ENCODE measurements at places on chromosomes 16 and 17.

- DNase-seq, result no peak
These were observed 24.5 kb downstream of the PIK3R5 start for GRCh38 chr17:8940866-8941471.

DNA sequence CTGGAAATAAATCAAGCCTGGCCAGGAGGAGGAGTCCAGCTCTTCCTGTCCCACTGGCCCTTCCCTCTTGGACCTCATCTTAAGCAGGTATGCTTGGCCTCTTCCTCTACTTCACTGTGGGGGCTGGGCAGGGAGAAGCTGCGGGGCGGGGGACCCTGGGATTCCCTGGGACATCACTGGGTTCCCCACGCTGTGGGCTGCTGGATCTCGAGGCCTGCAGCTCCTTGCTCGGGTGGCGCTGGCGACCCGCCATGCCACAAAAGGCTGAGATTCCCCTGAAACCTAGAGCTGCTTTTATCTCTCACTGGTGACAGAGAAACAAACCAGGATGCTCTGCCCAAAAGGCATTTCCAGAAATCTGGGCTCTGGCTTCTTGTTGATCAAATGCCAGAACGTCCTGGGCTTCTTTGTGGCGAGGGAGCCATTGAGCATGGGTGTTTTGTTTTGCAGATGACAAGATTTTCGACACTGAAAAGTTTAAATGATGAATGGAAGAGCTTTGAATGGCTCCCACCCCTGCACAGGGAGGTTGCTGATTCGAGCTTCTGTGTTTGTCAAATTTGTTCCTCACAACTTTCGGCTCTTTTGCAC lies 8.6 kb upstream of the PGS1 start:
- DNase-seq, result no peak

GRCh38 chr17:82238472-82239201 lies 9.8 kb downstream of the SLC16A3 start:
- no peak for DNase-seq

DNA sequence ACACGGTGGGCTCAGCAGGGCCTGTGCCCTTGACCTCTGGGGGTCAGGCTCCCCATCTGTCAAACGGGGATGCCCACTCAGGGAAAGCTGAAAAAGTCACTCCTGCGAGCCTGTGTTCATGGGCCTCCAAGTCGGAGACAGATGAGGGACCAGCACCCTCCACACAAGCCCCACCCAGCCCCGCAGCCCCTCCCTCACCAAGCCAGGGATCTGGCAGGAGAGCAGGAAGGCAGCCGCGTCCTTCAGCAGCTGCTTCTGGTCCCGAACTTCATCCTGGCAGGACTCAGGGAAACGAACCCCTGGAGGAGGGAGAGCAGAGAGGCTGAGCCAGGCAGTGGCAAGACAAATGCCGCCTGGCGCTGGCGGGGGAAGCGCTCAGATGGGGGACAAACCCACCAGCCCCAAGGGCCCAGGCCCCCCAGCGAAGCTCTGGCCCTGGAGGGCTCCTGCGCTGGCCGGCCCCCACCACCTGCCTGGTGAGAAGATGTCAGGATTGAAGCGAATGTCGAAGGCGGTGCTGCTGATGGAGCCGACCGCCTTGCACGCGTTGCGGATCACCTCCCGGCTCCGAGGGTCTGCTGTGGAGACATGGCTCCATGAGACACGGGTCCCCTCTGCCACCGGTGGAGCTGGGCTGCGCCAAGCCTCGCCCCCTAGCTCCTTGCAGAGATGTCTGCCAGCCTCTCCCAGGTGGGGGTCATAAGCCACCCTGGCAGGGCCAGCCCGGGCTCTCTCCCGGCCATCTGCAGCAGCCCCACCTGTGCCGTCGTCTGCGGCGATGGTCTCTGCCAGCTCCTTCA lies 15.4 kb downstream of the CLUH start:
- no peak for DNase-seq

GRCh38 chr16:17561056-17561455 lies 90.3 kb upstream of the XYLT1 start:
- no peak for DNase-seq

- no peak for DNase-seq
These were observed 3.3 kb upstream of the N4BP1 start for GRCh38 chr16:48613061-48613957.

DNA sequence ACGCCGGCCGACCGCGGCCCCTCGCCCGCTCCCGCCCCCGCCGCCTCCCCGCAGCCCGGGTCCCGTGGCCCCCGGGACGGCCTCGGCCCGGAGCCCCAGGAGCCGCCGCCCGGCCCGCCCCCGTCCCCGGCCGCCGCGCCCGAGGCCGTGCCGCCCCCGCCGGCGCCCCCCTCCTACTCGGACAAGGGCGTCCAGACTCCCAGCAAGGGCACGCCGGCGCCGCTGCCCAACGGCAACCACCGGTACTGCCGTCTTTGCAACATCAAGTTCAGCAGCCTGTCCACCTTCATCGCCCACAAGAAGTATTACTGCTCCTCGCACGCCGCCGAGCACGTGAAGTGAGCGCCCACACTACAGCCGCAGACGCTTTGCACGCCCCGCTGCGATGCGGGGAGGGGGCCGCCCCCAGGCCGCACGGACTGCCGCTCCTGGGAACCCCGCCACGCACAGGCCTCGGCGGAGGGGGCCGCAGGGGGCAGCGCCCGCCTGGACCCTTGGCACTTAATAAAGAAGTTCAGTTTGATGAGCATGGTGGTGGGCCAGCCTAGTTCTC lies 35.5 kb upstream of the ZC3H18 start:
- no peak for DNase-seq

DNA sequence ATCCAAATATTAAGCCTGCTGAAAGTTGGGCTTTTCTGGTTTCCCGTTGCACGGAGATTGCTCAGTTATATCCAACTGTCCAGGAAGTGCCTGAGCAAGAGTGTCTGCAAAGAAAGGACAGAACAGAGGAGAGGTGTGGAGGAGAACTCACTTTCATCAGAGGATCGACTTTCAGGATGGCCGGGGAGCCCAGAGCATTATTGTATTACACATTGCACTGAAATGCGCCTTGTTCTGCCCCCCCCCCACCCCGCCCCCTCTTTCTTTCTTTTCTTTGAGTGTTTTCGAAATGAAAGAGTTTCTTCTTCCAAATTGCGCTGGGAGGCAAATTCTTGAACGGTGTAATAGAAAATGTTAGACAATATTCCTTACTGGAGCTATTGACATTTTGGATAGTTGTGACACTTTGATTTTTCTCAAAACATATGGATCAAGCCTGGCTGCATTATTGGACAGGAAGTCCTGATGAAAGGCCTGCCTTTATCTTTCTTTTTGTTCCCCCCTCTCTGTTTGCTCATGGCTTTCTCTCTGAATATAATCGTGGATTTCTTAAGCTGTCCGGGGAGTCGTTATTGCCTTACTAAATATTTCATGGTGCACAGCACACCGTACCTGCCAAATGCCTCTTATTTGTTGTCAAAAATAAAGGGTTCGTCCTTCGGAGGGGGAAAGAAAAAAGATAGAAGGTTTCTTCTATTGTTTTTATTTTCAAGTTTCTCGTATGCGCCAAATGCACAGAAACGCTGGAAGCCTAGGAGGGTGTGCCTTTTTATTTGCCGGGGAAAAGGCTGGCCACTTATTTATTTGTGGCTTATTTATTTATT lies 110.8 kb downstream of the IRX3 start:
- DNase-seq, result no peak
